Activated CD8-positive, alpha-beta T cell treated with anti-CD3 and anti-CD28 coated beads, Interleukin-2, amount 10 ng/mL, durations not matched to agents 7 days and 5 days (primary cell): ENCODE measurements at places on chromosomes 7 and 10. TPM values are rescaled to one million over a fixed set of nuclear protein-coding genes. Genes with fewer than 3 reads are reported as not detected.

C7orf33 gene
- total RNA-seq: not detected

DNA sequence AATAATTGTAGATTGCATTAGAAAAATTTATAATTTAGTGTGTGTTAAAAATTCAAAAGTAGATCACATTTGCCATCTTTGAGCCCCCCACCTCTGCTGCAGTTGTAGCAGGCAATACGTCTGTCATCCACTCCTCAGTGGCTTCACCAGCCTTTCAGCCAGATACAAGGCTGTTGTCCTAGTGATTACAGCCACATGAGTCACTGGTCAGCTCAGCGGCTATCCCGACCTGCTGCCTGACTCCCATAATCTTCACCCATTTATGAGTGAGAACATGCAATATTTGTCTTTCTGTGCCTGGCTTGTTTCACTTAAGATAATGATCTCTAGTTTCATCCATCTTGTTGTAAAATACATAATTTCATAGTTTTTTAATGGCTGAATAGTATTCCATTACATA, 9.2 kb downstream of the OR2A5 start:
- no peak for DNase-seq

DNA sequence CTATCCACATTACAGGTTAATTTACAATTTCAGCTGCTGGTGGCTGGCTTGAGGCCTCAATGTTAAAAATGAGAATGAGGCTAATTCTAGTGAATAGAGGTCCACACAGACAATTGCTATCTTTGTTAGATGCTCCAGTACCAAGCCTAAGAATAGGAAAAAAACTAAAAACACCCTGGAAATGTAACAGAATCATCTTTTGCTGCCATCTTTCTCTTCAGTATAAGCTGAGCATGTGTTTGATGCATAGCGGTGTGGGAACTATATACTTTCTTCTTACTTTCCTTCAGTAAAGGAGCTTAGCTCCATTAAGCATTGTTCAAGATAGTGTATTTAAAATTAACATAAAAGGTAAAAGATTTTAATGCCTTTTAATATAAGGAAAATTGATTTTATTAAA, 5.6 kb downstream of the TMEM229A start:
- no peak for DNase-seq

GRCh38 chr10:76213876-76214275, 782.5 kb downstream of the LRMDA start:
- DNase-seq: no peak

NPFFR1 gene
- not detected for total RNA-seq

DNA sequence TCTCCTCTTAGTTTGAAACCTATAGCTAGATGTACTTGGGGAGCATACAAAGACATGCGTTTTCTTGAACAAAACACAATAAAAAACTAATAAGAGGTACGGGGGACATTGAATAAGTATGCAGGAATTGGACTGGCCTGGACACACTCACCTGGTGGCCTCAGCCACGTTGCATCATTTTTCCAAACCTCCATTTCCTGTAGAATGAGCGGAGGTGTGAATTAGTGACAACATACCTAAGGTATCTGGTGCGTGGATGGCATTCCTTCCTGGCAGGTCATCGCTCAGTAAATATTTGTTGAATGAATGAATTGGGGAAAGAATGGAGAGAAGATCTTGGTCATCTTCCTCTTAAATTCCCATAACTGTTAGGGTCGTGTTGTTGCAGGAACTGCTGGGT, 103.2 kb upstream of the CTBP2 start:
- no peak for DNase-seq

SCRN1 gene
- 12.2 TPM for total RNA-seq

- DNase-seq: no peak
Observed at GRCh38 chr7:99489235-99489634, 10.8 kb downstream of the ZNF394 start.

DNA sequence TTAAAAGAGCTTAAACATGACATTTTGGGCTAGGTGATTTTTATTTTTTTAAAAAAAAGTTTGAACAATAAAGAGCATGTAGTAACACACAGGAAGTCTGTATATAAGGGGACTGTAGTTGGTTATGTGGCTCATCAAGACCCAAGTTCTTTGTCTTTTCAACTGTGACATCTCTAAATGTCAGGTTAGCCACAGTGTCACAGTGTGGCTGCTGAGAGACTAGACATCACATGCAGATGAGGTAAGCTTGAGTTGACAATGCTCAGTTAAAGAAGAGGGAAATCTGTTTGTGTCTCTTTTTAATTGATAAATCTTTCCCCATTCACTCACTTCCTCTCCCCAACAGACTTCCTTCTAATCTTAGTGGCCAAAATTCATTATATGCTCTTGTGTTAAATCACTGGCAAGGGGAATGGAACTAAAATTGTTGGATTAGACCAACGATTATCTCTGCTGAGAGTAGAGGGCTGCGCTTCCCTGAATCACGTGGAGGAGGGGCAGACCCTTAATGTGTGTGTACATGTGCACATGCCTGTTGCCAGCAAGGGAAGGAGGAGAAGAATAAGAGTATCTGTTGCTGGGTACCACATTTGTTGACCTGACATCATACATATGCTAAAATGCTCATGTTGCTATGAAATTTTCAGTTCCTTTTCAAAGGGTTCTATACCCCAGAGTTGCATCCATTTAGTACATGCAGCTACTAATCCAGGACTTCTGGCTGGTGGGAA, 78.3 kb downstream of the MMRN2 start:
- peak; percentile 25 for DNase-seq

- peak; percentile 57 for DNase-seq
Observed at GRCh38 chr7:108415821-108416536, 40.3 kb downstream of the NRCAM start.

- DNase-seq: peak; percentile 70
Observed at GRCh38 chr10:13440185-13441061, 88.4 kb downstream of the BEND7 start.
